NCI-H510A treated with DMSO at 0.1 percent for 48 hours (cell line): ENCODE measurements at places on chromosomes 12 and 14.
A peak's percentile ranks its signal among the peaks of the same experiment; 100 is the strongest.

DNA sequence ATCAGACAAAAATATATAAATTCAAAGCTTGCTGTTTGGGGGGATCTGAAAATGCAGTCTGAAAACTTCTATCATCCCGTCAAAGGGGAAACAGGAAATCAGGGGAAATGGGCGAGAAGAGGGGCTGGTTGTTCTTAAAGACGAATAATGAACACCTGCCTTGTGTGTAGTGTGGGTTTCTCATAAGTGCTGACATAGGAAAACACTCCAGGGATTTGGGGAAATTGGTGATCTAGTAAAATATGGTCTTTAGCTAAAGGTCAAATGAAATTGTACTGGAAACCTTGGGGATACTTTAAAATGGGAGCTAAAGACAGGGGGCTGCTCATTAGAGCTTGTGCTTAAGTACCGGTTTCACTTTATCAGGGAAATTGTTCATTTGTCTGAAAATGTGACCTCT, 39.6 kb upstream of the PIK3C2G start:
- no peak for DNase-seq

DNA sequence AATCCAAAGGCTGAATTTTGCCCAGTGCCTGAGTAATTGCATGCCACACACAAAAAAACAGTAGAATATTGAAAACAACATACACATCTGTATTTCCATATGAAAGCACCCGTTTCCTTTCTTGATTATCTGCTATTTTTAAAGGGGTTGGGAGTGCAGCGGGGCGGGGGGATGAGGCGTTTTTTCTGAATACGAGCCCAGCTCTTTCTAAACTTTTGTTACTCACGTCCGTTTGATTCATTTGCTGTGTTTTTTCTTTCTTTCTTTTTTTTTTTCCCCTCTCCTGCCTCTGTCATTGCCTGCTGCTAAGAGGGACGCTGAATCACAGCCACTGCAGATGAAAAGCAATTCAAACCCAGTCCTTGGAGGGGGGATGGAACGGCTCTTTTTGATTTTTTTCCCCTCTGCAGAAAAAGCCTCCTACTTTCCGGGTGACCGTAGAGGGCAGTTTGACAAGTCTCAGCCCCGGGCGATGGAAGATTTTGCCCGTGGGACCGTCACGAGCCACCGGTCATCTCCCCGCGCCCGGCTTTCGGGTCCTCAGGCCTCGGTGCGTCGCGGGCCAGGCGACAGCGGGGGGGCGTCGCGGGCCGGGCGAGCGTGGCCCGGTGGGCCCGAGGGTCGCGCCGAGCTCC, 572 bp upstream of the RASSF8 start:
- DNase-seq: no peak

GRCh38 chr12:12197128-12197527, 69.7 kb downstream of the LRP6 start:
- DNase-seq: no peak

- DNase-seq: no peak
Measured at GRCh38 chr12:101671157-101671791, 26.2 kb upstream of the CHPT1 start.

GRCh38 chr14:61106959-61107641, 126.1 kb downstream of the SLC38A6 start:
- DNase-seq: no peak

DNA sequence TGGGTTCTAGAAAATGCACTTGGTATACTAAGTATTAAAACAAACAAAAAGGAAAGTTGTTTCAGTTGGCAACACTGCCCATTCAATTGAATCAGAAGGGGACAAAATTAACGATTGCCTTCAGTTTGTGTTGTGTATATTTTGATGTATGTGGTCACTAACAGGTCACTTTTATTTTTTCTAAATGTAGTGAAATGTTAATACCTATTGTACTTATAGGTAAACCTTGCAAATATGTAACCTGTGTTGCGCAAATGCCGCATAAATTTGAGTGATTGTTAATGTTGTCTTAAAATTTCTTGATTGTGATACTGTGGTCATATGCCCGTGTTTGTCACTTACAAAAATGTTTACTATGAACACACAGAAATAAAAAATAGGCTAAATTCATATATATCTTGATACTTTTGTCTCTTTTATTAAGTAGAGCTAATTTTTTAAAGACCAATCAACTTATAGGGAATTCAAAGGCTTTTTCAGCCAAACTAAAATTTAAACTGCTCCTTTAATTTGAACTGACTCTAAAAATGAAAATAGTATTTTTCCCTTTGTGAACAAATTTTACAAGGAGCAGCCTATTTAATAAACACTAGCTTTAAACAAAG, 2.8 kb downstream of the FOXG1 start:
- no peak for DNase-seq

DNA sequence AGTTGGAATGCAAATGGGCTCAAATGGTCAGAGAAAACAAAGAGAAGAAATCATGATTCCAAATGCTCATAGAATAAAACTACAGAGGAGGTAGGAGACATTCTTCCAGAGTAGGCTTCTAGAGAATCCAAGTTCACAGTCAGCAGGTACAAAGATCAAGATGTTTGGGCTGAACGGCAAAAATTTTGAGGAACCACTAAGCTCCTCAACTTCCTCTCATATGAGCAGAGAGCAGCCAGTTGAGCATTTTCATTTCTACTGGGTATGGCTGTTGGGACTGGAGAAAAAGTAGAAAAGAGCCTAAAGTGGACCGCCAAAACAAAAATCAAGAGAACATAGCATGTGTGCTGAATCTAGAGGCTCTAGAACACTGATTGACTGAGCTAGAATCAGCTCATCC, 73.8 kb upstream of the ARID2 start:
- DNase-seq: no peak

- no peak for DNase-seq
Measured at GRCh38 chr14:74670726-74671411, 42.0 kb downstream of the AREL1 start.

DNA sequence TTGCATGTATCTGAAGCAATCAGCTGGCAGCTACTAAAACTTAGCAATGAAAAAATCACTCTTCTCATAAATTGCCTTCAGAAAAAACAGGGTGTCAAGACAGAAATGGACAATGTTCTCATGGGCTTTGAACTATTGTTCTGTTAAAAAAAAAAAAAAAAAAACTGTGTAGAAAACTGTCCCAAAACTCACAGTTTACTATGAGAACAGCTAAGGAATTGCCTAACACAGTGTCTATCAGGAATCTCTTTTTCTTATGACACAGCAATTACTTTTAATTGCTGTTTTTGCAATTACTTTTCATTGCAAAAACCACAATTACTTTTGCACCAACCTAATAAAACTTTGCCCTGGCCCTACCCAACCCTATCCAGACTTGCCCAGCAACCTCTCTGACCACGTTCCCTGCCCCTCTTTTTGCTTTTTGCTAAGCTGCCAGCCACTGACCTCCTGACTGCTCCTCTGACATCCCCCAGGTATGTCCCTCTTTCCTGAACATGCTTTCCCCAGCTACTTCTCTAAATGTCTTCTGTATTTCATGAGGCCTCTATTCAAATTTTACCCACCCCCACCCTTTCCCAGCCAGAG, 68.0 kb upstream of the SLCO1C1 start:
- DNase-seq: no peak

DNA sequence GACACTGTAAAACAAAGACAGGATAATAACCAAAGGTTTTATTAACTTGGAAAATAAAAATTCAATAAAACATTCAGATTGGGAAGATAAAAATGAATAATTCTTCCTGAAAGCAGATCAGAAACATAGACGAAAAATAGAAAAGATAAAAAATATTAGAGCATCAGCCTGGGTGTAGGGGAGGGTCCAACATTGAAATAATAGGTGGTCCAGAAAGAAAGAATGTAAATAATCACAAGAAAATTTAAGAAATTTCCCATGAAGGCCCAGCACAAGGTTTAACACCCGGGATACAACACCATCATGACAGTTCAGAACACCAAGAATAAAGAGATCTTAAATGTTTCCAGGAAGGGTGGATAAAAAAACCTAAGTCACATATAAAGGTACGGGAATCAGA, 31.1 kb upstream of the DICER1 start:
- no peak for DNase-seq

- no peak for DNase-seq
Measured at GRCh38 chr14:36256126-36256801, 64.2 kb downstream of the MBIP start.

DNA sequence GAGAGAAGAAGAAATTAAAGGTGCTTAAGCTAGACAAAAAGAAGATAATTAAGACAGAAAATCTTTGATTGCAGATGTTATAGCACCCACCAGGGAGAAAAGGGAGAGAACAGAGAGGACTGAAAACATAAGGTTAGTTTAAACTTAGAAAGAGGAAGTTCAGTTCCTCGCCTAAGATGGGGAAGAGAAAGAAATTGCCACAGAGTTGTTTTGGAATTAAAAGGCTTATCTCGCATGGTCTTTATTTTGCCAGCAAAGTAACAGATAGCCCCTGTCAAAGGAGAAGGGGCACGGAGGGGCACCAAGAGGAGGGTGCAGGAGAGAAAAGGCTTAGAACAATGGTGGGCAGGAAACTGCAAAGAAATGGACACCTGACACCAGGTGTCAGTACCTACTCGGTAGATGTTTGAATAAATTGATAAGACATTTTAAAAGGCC, 17.8 kb upstream of the OXA1L start:
- DNase-seq: no peak

DNA sequence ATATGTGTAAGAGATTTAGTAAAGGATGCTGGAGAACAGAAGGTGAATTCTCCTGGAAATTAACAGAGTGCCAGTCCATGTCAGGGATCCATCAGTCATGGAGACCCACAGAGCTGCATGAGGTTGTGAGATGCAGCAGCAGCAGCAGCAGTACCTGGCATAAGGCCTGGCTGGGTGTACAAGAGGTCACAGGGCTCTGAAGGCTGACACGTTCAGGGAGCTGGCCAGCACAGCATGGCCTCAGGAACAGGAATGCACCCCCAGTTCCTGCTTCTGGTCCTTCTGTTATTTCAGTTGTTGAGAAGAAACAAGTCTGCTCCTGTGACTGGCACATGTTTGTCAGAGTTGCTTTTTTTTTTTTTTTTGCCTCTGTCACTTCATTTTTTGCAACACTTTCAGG, 210.8 kb downstream of the CNTN1 start:
- DNase-seq: no peak

GRCh38 chr12:2094597-2094996, 41.8 kb downstream of the CACNA1C start:
- no peak for DNase-seq

- DNase-seq: peak; percentile 98
Measured at GRCh38 chr12:113241191-113242025, 20.1 kb downstream of the TPCN1 start.

- no peak for DNase-seq
Measured at GRCh38 chr14:77324289-77324688, 3.5 kb downstream of the GSTZ1 start.

- DNase-seq: no peak
Measured at GRCh38 chr14:22668863-22669262, 24.7 kb upstream of the OR6J1 start.

DNA sequence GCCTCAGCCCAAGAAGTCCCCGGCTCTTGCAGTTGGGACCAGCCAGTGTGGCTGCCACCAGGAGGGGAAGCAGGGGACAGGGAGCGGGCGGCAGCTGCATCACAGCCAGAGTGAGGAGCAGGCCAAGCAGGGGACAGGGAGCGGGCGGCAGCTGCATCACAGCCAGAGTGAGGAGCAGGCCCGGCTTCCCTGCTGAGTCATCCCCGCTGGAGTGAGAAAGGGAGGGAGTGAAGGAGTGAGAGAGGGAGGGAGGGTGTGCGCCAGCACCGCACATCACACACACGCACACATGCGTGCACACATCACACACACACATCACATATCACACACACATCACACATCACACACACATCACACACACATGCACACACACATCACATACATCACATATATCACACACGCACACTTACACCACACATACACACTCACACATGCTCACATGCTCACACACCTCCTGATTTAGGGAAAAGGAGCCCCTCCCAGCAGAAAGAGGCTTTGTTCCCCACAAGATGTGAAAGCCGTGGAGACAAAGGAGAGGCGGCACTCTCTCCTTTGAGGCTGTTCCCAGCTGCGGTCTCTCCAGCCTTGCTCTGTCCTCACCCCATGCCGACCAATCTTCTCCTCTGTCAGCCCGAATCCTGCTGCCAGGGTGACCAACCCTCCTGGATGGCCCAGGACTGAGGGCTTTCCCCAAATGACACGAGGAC, 16.7 kb upstream of the ZDHHC22 start:
- peak; percentile 65 for DNase-seq

- no peak for DNase-seq
Measured at GRCh38 chr14:53384536-53384935, 231.4 kb upstream of the DDHD1 start.

- no peak for DNase-seq
Measured at GRCh38 chr14:79629411-79630287, 581.7 kb downstream of the DIO2 start.

GRCh38 chr12:112924986-112925385, 13.3 kb upstream of the OAS3 start:
- DNase-seq: no peak

DNA sequence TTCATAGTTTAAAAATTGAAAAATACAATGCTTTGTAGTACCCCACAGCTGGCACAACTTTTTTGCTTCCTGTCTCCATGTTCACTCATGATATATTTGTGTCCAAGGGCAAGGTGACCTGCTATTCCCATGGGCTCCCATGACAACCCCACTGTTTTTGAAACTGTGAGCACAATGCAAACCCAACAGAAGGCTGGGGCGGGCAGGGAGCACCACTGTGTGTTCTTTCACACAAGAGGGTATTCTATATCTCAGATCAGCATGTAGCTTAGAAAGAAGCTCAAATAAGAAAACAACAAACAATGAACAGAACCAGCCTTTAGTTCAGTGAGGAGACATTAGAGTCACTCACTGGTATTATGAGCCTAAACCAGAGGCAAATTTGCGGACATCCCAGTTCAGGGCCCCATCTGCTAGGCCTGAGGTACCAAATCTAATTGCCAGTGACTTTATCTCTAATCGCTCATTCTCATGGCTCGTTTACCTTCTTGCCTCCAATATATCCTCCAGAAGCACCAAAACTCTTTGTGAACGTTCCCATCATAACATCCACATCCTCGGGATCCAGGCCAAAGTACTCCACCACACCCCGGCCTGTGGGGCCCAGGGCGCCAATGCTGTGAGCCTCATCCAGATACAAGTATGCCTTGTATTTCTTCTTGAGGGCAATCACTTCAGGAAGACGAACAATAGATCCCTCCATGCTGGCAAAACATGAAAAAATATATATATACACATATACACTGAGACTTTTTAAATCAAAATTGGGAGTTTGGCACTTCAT, 56.4 kb upstream of the ISM2 start:
- no peak for DNase-seq

- DNase-seq: no peak
Measured at GRCh38 chr12:18345021-18345735, 83.9 kb downstream of the PIK3C2G start.

DNA sequence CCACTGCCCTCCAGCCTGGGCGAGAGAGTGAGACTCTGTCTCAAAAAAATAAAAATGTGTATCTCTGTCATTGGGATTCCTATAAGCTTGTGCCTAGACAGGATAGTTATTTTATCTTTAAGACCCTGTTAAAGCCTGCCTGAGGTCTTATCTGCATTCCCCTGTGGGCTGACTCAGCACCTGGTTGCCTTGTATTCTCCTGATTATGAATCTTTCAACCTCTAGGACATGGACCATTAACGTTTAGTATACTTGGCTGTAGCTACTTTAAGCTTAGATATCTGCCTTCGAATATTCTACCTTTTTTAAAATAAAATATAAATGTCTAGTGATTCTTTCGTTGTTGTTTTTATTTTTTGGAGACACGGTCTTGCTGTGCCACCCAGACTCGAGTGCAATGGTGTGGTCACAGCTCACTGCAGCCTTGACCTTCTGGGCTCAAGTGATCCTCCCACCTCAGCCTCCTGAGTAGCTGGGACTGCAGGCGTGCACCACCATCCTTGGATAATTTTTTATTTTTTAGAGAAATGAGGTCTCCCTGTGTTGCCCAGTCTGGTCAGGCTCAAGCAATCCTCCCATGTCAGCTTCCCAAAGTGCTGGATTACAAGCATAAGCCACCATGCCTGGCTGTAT, 41.3 kb downstream of the RESF1 start:
- no peak for DNase-seq
